Epithelial cell of proximal tubule (primary cell): ENCODE measurements at places on chromosomes 2 and 18. TPM values are rescaled to one million over a fixed set of nuclear protein-coding genes. Genes with fewer than 3 reads are reported as not detected.

DNA sequence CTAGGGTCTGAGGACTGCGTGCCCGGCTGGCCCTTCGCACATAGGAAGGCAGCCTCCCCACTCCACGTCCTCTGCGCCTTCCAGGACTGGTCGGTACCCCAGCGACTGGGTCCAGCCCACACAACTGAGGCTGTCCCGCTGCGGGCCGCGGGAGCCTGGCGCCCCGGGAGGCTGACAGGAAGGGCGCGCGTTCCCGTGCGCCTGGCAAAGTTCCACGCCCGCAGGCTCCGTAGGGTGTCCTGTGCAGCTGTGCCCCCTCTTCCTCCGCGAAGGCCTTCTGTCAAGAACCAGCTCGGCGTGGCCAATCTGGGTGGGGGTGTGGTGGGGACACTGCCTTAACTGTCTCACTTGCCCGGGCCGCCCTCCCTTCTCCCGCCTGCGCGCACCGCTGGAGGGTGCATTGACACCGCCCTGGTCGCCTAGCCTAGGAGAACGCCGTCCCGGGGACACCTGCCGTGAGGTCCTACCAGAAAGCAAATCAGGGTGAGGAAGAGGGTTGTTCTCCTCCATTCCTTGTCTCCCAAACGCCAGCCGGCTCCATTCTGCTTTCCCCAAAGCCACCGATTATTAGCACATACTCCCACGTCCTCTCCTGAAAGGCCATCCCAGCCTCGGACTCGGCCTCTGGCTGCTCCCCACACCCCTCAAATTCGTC lies 618 bp upstream of the LYPD1 start:
- no peak for DNase-seq

- DNase-seq = no peak
Measured at GRCh38 chr2:29262681-29263260, 147.6 kb downstream of the CLIP4 start.

DNA sequence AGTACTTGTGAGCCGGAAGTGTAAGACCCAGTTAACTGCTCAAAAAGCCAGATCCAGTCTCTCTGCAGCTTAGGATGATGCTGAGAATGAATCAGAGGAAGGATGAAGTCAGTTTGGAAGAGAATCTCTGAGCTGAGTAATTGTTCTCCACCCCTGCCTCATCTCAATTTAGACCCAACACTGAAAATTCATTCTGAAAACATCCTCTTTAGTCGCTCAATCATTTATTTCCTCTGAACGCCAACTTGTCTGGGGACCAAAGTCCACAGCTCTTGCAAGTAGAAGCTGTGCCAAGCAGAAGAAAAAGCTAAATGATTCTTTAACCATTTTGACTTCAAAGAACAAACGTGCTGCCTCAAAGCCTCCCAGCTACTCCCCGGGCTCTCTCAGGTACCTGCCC lies 177.1 kb upstream of the KLHL29 start:
- DNase-seq = peak; percentile 61

- DNase-seq = no peak
Measured at GRCh38 chr2:189548666-189549448, 31.7 kb downstream of the SLC40A1 start.

DNA sequence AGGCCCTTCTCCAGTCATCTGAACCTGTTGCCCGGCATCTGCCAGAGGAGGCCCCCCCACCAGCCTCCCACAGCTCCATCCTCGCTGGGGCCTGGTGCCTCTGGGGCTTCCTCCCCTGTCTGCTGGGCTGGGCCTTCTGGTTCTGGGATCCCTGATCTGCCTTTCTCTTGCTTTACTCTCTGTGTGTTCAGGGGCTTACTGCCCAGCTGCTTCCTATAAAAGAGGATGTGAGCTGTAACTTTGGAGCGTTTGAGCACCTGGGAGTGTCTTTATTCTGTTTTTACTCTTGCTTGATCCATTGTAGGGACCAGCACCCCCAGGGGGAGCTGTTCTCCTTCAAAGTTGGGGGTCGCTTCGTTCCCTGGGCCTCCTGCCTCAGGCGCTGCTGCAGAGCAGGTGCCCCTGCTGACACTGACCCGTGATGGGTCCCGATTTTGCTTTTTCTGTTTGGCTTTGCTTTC lies 23.1 kb upstream of the FAHD2A start:
- DNase-seq = no peak

DNA sequence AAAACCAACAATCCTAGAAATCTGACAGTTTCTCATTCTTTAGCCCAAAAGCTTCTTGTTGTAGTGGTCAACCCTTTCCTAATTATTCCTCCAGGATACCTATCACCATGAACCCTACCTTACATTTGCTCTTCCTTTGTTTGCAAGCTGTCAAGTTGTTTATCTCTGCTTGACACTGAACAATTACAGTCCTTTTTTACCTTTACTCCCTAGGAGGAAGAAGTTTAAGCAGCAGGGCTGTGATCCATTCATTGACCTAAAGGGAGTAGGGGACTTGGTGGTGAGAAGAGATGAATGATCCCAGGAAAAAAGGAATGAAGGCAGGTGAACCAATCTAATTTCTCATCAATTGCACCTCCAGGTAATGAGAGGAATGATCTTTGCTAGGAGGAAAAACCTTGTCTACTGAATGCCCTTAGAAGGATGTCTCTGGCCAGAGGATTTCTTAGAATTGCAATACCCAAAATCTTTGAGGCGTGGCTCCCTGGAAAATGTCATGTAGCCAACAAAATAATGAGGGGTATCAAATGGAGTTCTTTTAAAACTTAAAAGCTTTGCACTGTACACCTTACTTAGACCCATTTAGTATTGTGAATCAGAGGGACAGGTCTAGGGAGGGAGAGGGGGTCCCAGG lies 47.7 kb downstream of the MREG start:
- DNase-seq = no peak

DNA sequence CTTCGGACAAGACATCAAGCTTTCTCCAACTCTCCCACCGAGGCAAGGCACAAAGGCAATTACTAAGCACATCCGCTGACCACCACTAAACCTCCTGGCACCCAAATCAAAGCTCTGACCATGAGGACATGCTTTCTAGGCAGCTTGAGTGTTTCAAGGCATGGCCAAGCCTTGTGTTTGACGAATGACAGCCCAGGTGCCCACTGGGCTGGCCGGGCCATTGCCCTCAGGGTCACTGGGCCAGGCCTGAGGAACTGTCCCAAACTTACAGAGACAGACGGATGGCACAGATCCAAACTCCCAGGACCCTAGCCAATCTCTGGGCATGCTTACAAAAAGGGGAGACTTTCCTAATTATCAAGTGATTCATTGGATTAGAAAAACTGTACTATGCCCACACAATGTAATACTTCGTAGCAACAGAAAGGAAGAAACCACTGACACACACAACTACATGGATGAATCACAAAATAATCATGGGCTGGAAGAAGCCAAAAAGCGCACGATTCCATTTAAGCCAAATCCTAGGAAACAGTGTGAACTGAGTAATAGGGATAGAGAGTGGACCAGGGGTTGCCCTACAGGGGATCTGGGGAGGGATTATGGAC lies 20.2 kb downstream of the CRACDL start:
- DNase-seq = no peak

DNA sequence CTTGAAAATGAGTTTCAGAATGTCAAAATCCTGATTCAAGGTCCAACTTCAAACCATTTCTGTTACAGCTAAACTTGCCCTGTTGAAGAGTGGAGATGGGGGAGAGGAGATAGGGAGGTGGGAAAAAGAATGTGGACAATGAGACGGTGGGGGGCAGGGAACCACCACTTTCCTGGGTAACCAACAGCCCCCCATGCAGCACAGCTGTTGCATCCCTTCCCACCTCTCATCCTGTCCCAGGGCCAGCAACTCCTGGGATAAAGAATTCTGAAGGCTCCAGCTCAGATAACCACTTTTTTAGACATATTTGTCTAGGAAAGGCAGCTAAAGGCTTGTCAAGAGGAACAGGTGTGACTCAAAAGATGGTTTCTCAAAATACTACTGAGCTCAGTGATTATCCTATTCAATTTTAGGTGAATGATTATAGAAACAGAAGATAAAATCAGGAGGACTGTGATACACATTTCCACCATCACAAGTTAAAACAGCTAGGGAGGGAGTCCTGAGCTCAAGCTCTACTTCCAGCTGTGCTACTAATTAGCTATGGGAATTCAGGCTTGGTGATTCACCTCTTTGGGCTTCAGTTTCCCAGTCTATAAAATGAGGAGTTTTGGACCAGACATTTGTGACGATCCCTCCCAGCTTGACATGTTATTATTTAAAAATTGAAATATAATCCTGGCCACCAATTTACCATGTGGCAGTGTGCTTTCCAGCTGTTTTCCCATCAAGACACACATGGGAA lies 36.3 kb downstream of the HDHD2 start:
- DNase-seq = no peak

GRCh38 chr2:18154259-18154658 lies 275.8 kb downstream of the KCNS3 start:
- DNase-seq = no peak

- DNase-seq = no peak
Measured at GRCh38 chr2:17911491-17912260, 33.2 kb downstream of the KCNS3 start.

- DNase-seq = no peak
Measured at GRCh38 chr2:189318761-189319160, 122.5 kb upstream of the WDR75 start.

GRCh38 chr2:108583903-108584520 lies 49.7 kb downstream of the LIMS1 start:
- no peak for DNase-seq

GRCh38 chr2:222518570-222519381 lies 94.4 kb downstream of the SGPP2 start:
- peak; percentile 76 for DNase-seq

- DNase-seq = no peak
Measured at GRCh38 chr2:240814946-240815760, 4.9 kb downstream of the KIF1A start.

GRCh38 chr2:11515490-11515981 lies 18.3 kb upstream of the GREB1 start:
- no peak for DNase-seq

DNA sequence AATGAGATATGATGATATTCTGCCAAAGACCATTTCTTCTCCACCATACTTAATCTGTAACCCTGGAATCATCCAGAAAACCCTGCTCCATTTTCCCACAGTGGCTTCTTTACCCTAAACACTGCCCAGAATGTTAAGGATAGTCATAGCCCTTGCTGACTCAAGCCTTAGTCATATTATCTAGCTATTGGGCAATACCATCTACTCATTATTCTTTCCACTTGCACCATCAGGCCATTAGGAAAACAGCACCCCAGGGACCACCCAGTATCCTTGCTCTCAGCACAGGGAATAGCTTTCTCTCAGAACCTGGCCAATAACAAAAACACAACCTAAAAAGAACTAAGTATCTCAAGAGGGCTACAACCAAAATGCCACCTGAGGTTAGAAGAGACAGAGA lies 445.7 kb upstream of the SLC14A2 start:
- DNase-seq = peak; percentile 64

GRCh38 chr2:25740810-25741381 lies 67.5 kb upstream of the DTNB start:
- no peak for DNase-seq

DNA sequence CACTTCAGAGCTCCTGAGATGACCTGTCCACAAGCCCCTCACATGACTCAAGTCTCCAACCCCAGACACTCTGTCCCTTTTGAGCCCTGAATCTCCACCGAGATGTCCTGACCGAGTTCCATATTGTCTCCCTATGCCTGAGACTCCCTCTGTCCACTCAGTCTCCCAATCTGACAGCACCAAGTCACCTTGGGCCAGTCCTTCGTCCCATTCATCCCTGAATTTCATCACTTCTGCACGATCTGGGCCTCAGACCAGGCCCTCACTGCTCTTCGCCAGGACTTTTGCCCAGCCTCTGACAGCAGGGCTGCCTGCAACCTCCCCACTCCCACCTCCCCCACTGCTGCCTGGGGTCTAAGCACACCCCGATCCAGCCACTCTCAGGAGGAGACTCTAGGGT lies 4.3 kb upstream of the MOCOS start:
- DNase-seq = no peak

DNA sequence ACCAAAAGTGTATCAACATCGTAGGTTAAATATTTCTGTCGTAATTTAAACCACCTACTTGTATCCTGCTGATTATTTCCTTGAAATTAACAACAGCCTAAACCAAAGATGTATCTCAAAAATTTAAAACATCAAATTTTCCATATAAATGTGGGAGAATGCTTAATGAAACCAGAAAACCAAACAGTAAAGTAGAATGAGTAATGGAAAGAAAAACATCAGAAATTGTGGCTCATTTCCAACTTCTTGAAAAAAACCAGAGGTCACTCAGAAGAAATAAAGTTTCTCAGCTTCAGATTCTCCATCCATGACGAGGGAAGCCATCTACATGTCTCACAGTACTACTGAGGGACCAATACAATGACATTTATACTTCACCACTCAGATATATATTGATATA lies 296.5 kb downstream of the NOL4 start:
- peak; percentile 6 for DNase-seq

PLB1 gene
- total RNA-seq = 1.2 and 2.1 TPM in 2 replicates

AQP12B gene
- total RNA-seq = not detected in 2 replicates

OR6B2 gene
- not detected in 2 replicates for total RNA-seq

FHOD3 gene
- total RNA-seq = 27.3 and 28.4 TPM in 2 replicates

DSC3 gene
- total RNA-seq = 0.14 and 0.75 TPM in 2 replicates

RAB17 gene
- 0.94 and 6.1 TPM in 2 replicates for total RNA-seq

COL4A3 gene
- under 0.01 and 1.1 TPM in 2 replicates for total RNA-seq

PPM1G gene
- 135 and 228 TPM in 2 replicates for total RNA-seq

DNER gene
- 1.3 and 2.7 TPM in 2 replicates for total RNA-seq

CCDC68 gene
- total RNA-seq = 2.7 TPM in 2 replicates
